ENCODE measurements at places on chromosomes 2 and 18.

DNA sequence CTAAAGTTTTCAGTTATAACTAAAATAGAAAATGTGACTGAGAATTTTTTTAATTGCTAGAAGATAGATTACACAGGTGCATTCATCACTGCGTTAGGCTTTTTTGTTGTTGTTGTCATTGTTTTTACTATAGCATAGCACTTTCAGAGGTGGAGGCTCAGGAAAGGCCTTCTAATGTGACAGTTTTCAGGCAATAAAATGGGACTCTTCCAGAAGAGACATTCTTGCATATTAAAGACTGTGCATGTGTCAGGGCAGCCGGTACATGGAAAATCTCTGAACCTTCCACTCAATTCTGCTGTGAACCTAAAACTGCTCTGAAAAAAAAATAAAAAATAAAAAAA lies 175.2 kb downstream of the METTL4 start:
- no peak for DNase-seq

GRCh38 chr2:234931371-234931770 lies 20.4 kb upstream of the SH3BP4 start:
- DNase-seq = no peak

DNA sequence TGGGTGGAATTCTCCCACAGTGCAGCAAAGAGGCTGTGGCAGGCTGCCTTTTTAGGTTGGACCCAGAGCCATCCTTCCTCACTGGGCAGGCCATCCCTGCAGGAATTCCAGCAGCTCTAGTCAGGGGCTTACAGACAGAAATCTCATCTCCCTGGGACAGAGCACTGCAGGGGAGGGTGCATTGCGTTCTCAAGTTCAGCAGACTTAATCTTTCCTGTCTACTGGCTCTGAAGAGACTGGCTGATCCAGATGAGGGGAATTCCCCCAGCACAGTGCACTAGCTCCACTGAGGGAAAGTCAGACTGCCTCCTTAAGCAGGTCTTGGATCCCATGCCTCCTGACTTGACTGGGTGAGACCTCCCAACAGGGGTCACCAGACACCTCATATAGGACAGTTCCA lies 899.7 kb upstream of the VRK2 start:
- DNase-seq = no peak

DNA sequence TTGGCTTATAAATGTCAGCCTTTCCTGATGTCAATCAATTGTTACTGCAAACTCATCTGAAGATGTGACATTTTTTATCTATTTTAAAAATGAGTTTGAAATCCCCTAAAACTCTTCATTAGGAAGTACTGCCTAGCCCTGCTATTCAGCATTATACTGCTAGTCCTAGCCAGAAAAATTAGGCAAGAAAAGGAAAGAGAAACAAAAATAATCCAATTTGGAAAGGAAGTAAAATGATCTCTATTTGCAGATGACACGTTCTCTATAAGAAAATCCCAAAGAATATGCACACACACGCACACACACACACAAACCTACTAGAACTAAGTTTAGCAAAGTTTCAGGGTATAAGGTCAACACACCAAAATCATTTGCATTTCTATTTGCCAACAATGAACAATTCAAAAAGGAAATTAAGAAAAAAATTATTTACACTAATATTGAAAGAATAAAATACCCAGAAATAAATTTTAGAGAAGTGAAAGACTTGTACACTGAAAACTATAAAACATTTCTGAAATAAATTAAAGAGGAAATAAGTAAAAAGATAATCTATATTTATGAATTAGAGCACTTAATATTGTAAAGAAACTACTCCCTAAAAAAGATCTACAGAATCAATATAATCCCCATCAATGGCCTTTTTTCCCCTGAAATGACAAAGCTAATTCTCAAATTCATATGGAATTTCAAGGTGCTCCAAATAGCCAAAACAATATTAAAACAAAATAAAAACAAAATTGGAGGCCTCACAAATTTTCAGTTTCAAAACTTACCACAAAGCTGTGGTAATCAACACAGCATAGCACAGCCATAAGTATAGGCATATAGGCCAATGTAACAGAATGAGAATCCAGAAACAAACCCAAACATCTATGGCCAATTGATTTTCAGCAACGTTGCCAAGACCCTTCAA lies 433.7 kb upstream of the TRIB2 start:
- DNase-seq = no peak

- no peak for DNase-seq
Measured at GRCh38 chr2:160306985-160307384, 106.9 kb upstream of the ITGB6 start.

- no peak for DNase-seq
Measured at GRCh38 chr2:70087702-70088597, 673 bp downstream of the PCBP1 start.

DNA sequence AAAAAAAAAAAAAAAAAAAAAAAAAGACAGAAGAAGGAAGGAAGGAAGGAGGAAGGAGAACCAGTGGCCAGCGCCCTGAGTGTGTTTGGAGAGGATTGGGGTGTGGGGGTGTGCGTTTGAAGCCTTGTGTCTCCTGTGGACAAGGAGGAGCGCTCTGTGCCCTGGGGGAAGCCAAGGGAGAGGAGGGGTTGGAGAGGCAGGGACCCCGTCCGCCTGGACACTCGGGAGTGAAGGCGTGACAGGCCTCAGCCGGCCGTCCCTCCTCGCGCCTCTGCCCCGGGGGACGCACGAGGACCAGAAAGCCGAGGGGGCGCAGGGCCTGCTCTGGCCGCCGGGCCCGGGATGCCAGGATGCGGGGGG lies 44.9 kb downstream of the SERTAD2 start:
- no peak for DNase-seq

GRCh38 chr2:56483081-56483480 lies 299.3 kb downstream of the CCDC85A start:
- no peak for DNase-seq

DNA sequence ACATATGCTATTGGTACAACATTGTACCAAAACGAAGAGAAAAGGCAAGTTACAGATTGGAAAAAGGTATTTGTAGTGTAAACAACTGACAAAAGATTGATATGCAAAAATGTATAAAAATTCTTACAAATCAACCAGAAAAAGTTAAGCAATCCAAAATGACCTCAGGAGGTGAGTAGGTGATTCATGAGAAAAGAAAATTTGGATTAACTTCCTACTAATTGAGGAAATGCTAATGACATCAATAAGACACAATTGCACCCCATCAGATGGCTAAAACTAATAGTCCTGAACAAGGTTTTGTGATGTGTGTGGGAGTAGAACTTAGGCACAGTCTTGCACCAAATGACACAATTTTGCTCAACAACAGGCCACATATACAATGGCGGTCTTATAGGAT lies 129.3 kb downstream of the COPS8 start:
- DNase-seq = no peak

- DNase-seq = no peak
Measured at GRCh38 chr18:74902147-74902455, 304.4 kb downstream of the ZNF407 start.

GRCh38 chr2:148391324-148391723 lies 253.2 kb upstream of the EPC2 start:
- DNase-seq = peak; percentile 43

GRCh38 chr2:102313950-102314349 lies 2.6 kb downstream of the IL1RL1 start:
- no peak for DNase-seq

DNA sequence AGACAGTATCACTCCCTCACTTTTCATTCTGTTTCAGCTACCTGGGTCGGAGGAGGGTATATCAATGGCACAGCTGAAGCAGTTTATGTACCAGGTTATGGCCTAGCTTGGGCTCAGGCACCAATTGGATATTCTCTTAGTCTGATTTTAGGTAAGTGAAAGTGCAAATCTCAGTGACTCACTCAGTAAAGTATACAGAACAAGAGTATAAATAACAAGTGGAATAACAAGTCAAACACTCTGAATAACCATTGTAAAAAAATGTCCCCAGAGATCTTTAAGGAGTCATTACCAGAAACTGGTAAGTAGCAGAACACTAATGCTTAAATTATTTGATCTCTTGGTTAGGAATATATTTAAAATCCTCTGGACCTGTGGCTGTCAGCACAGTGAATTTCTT lies 5.7 kb downstream of the SLC5A7 start:
- no peak for DNase-seq

GRCh38 chr2:241066171-241066892 lies 35.8 kb downstream of the MTERF4 start:
- no peak for DNase-seq

- DNase-seq = no peak
Measured at GRCh38 chr18:52426041-52426440, 86.0 kb downstream of the DCC start.

GRCh38 chr2:12955864-12956263 lies 239.1 kb downstream of the TRIB2 start:
- DNase-seq = no peak

DNA sequence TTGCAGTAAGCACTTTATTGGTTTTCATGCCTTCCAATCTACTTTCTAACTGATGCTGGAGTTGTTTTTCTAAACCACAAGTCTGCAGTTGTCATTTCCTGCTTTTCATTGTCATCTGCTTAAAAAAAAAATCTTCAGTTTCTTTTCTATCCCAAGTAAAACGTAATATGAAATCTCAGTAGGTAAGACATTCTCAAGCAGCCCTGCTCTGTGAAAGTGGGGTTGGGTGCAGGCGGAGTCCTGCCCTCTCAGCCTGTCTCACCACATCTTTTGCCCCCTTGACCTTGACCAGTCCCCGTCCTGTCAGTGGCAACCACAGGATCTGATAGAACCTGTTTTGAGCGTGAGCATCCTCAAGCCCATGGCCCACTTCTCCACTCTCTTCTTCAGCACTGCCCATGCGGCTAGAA lies 80.0 kb upstream of the CPO start:
- DNase-seq = no peak

DNA sequence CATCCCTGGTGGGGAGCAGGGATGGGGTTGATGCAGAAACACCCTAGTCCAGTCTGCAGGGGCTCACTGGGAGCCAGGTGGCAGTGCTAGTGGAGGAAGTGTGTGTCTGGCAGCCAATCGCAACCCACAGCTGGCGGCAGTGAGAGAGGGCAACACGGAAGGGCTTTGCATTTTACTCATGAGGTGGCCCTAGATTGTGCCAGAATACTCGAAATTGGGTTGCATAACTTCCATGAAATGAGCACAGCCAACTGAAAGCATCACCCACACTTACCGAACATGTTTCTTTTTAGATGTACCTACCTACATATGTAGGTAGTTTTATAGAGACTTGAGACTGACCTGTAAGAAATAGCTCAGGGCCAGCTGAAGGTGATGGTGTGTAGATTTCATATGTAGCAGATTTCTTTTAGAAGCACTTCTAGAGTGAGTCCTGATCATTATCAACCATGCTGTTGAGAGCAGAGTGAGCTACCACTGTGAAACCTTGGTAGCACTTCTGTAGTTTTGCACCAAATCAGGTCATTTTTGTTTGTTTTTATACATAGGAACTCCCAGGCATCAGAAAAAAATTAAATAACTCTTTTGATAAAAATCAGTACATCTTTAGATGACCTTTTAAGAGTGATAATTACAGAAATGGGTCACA lies 13.0 kb downstream of the IL18R1 start:
- DNase-seq = no peak

- DNase-seq = no peak
Measured at GRCh38 chr2:187943772-187944369, 347.8 kb upstream of the GULP1 start.

GRCh38 chr2:125405816-125406215 lies 1250.1 kb upstream of the GYPC start:
- DNase-seq = peak; percentile 53

DNA sequence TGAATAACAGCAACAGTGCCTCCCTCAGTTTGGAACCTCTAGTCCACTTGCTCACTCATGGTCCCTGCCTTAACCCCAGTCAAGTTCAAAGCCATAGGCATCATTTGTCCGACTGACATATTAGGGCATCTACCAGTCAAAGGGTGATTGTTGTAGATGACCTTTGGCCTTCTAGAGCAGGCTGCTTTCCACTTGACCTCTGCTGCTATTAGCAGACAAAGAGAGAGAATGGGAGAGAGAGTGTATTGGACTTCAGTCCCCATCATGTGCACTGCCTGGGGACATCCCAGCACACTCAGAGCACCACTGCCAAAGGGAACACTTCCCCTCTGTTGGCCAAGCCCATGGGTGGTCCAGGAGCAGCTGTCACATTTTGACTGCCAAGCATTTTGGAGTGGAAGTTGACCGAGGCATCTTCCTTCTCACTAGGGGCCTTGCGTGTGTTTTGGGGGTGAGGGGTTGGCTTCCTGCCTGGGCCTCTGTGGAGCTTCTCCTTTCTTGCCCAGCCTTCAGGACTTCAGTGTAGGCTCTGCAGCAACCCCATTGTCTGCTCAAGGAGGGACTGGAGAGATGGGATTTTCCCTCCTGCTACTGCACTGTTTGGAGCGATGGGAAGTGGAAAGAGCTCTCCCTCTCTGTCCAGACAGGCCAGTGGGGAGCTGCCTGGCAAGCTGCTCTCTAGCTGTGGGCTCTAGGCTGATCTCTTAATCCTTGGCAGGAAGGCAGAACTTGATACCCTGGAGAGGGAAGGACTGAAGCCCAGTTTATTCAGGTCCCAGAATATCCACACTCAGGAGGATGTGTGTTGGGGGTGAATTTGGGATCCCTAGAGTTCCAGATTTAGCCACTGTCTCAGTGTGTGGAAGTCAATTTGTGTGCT lies 68.1 kb downstream of the TMEM247 start:
- DNase-seq = no peak

DNA sequence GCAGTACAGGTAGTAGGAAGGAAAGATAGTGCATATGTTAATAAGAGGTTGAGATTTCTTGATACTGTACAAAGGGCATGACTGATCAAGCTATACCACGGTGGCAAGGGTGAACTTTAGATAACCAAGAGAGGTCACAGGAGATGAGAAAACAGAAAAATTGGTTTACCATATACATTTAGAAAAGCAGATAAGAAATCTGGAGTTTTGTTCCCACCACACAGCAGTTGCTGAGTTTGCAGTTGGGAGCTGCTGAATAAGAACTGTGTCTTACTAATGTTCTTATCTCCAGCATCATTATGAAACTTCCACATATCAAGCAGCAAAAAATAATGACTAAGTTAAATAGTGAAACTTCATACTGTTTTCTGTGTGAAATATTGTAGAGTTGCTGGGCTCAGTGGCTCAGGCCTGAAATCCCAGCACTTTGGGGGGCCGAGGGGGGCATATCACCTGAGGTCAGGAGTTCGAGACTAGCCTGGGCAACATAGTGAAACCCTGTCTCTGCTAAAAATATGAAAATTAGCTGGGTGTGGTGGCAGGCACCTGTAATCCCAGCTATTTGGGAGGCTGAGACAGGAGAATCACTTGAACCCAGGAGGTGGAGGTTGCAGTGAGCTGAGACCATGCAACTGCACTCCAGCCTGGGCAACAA lies 12.0 kb upstream of the IMPACT start:
- no peak for DNase-seq

DNA sequence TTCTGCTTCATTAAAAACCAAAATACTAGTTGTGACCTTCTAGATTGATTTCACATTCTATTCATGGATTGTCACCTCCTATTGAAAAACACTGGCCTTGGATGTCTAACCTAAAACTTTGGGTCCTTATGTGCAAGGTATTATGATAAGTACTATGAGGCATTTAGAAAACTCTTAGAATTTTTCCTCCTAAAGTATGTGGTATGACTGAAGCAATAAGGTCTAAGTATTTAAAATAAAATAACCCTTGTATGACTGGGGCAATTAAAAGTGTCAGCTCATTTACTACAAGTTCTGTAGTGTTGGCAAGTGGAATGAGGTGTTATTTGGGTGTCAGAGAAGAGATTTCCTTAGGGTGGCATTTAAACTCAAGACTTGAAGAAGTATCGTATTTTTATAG lies 15.1 kb downstream of the KCMF1 start:
- no peak for DNase-seq

GRCh38 chr2:143177096-143177786 lies 48.0 kb downstream of the ARHGAP15 start:
- DNase-seq = no peak
